ENCODE measurements at places on chromosomes 12 and 14. TPM values are rescaled to one million over a fixed set of nuclear protein-coding genes. Genes with fewer than 3 reads are reported as not detected.

ATG14 gene
- 22.6 TPM for total RNA-seq

FKBP3 gene
- 97.9 TPM for total RNA-seq

HOXC13 gene
- not detected for total RNA-seq

DNA sequence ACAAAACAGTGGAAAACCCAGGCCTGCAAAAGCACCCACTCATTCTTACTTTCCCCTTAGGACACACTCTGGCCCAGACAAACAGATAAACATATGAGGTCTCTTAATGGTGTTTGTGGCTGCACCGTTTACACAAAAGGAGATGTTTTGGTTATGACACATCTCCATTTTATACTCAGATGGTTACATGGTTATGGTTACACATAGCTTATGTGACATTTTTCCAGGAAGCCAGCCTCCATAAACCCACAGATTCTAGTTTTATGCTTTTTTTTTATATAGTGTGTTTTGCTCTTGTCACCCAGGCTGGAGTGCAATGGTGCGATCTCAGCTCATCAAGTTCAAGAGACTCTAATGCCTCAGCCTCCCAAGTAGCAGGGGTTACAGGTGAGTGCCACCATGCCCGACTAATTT lies 3.5 kb upstream of the KLRD1 start:
- no peak for DNase-seq

GRCh38 chr12:131466932-131467331 lies 244.0 kb upstream of the SFSWAP start:
- no peak for DNase-seq

- DNase-seq = no peak
Observed at GRCh38 chr12:20248646-20249045, 119.7 kb upstream of the PDE3A start.

- DNase-seq = no peak
Observed at GRCh38 chr12:1246637-1247036, 255.6 kb downstream of the ERC1 start.

GRCh38 chr12:122688291-122688690 lies 14.9 kb downstream of the HCAR2 start:
- DNase-seq = no peak

DNA sequence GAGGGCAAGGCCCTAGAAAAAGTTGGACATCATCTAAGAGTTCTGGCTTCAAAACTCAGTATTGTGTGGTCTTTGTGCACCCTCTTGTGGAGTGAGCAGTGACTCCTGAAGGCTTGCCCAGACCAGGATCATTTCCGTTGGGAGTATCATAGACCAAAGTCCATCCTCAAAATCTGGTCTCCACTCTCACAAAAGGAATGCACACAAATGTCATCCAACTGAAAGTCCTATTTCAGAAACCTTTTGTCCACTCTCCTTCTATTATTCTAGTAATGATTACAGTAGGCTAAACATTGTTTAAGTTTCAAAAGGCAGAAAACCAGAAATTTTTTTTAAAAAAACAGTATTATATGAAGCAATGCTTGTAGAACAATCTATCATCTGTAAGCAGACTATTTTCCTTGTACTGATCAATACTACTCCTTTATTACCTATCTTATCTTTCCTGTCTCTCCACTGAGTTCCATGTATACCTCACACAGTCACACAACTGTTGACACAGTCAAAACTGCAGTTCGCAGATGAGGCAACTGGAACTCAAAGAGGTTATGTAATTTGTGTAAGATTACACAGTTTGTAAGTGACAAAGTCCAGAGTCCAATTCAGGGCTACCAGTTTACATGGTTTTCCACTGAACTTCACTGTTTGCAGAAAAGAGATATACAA lies 41.4 kb downstream of the COX16 start:
- DNase-seq = no peak

DNA sequence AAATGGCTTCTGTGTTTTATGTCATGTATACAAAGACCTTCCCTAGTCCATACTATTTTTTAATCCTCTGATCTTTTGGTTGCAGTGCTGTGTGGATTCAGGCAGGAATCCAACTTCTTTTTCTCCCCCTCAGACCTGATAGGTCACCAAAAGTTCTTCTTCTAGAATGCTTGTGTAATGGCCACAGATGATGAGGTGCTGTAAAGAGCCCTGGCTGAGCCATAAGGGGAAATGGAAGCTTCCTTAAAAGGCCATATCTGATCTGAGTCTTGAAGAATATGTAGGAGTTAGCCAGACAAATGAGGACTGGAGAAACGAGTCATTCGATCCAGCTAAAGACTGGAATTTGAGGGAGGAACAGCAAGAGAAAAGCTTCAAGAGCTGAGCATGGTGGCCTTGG lies 353.9 kb downstream of the PCNX1 start:
- DNase-seq = no peak
